Stimulated activated naive CD8-positive, alpha-beta T cell treated with anti-CD3 and anti-CD28 coated beads, Interleukin-15, Interleukin-2, amounts not matched to agents 100 U/mL and 50 U/mL, for 24 hours (primary cell): ENCODE measurements at places on chromosomes 12 and 14.

DNA sequence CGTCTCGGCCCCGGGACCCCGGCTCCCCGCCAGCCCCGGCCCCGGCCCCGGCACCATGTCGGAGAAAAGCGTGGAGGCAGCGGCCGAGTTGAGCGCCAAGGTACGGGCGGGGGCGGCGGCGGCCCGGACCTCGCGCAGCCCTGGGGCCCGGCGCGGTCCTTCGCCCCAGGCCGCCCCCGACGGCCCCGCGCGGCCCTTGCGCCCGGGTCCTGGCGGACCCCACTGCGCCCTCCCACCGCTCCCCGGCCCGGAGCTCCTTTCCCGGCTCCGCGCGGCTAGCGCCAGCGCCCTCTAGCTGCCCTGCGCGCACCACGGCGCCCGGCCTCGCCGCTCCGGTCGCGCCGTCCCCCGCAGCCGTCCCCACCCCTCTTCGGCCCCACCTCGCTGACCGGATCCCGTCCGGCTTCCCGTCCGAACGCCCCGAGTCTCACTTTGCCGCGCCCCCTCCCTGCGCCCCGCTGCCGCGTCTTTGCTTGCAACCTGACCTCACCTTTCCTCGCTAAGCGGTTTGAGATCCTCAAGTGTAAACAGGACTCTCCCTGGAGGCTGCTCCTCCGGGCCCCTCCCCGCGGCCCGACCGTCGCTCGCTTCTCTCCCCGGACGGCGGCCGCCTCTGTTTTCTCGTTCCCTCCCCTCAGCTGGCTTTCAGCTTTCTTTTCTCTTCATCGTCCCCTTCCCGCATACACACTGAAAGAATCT lies 637 bp downstream of the PTMS start:
- peak; percentile 78 for DNase-seq

DNA sequence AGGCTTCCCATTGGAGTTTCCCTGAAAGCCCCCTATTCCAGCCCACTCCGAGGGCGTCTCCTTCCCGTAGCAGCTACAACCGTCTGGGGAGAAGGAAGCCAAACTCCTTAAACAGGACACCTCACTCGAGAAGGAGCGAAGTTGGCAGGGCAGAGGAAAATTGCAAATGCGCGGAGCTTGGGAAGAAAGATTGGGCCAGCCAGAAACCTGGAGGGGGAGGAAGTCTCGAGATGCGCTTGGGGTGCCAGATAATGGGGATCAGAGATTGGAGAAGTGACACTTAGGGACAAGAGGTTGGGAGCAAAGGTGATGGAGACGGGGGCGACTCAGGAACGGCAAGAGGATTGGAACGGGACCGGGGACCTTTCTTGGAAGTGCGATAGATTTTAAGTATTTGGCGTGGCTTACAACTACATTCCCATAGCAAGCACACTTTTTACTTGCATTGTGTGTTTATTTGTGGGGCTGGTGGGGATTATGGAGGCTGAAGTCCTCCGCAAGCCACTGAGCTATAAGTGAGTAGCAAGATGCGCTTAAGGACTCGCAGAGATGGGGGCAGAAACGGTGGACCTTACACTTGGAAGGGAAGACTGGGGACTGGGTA lies 926 bp downstream of the HRK start:
- no peak for DNase-seq

DNA sequence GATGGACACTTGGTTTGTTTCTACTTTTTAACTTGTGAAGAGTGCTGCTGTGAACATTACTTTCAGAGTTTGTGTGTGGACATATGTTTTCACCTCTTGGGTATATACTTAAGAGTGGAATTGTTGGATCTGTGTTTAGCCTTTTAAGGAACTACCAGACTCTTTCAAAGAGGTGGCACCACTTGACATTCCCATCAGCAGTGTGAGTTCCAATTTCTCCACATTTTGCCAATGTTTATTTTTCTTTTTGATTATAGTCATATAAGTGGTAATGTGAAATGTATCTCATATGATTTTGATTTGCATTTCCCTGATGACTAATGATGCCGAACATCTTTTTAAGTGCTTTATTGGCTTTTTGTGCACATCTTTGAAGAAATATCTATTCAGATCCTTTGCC lies 44.8 kb downstream of the ARHGAP5 start:
- no peak for DNase-seq

GRCh38 chr14:84250893-84251292 lies 1279.1 kb upstream of the FLRT2 start:
- DNase-seq = no peak

GRCh38 chr14:45194964-45195363 lies 58.0 kb downstream of the MIS18BP1 start:
- DNase-seq = no peak

GRCh38 chr12:102682366-102683289 lies 202.3 kb upstream of the IGF1 start:
- no peak for DNase-seq

DNA sequence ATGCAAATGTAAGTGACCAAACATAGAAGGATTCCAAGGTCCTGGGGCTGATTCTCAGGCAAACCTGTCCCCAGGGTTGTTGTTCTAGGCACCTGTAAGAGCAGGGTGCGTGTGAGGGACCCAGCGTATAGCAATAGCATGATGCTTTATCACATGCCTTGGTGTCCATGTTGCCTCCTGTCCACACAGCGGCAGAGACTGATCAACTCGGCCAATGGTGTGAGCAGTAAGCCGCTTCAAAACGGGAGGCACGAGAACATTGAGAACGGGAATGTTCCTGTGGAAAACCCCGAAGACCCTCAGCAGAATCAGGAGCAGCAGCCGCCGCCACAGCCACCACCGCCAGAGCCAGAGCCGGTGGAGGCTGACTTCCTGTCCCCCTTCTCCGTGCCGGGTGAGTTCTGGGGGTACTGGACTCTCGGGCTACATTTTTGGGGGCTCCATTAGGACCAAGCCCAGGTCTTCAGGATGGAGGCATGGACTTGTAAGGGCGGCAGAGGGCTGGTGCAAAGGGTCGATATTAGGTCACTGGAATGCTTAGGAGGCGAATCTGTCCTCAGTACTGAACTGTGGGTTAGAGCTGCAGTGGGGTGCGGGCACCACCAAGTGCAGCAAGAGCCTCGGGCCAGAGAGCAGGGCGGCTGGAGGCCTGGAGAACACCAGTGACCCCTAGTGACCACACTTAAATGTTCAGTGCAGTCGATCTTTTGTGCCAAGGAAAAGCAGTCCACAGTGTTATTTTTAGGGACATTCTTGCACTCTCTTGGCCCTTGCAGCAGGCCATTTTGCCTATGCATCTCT lies 57.2 kb upstream of the RIN3 start:
- no peak for DNase-seq
